ENCODE measurements at places on chromosomes 12 and 14.

DNA sequence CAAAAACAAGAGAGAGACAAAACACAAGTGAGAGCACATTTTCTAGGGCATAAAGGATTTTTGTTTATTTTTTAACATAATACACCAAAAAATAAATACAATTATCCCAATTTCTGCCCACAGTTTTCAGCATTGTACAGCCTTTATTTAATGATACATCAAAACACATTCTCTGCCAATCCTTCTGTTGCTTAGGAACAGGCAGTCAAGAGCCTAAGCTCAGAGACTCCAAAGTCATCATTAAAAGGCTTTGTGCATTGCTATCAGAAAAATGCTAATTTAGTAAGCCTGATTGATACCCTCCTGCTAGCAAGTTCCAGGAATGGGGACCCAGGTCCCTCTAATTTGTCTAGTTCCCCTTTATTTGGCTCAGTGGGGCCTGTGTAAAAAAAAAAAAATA is 536.5 kb downstream of the RPS29 start:
- no peak for DNase-seq

DNA sequence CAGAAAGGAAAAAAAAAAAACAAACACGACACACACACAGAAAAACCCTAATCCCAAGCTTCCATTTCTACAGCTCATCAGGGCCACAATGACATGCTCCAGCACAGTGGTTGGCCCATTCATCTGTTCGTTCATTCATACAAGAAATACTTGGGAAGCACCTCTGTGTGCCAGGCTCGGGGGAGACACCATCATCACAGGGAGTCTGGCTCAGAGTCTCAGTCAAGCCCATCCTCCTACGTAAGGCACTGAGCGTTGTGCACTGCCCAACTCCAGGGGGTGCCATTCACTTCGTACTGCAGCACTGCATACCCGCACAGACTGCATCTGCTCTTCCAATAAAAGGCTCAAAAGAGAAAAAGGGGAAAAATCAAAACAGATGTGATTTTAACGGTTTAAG is 15.3 kb downstream of the VPS37B start:
- no peak for DNase-seq

- no peak for DNase-seq
These were observed 8.9 kb downstream of the FAM186A start for GRCh38 chr12:50387487-50387886.

GRCh38 chr14:72740504-72740961 is 153.4 kb downstream of the DPF3 start:
- DNase-seq = no peak

DNA sequence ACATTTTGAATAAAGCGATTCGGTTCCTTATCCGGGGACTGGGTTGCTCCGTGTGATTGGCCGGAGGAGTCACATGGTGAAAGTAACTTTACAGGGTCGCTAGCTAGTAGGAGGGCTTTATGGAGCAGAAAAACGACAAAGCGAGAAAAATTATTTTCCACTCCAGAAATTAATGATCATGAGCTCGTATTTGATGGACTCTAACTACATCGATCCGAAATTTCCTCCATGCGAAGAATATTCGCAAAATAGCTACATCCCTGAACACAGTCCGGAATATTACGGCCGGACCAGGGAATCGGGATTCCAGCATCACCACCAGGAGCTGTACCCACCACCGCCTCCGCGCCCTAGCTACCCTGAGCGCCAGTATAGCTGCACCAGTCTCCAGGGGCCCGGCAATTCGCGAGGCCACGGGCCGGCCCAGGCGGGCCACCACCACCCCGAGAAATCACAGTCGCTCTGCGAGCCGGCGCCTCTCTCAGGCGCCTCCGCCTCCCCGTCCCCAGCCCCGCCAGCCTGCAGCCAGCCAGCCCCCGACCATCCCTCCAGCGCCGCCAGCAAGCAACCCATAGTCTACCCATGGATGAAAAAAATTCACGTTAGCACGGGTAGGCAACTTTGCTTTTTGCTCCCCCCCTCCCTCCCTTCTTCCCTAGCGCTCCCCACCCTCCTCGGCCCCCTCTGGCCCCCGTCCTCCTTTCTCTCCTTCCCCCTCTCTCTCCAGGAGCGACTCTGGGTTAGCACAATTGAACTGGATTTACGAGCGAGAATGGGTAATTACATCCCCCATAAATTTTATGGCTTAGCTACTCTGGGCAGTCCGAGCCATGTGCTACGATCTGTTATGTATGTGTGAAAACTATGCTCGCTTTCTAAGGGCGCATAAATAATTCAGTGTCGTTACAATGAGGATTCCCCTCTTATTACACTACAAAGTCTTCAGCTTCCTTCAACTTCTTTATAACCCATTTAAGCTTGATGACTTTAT is at the start of gene HOXC4:
Gene HOXC4 (plus strand): TSS at position 85 of the 991 bp plus-strand sequence. CDS start 88 bp downstream, at position 173.
- peak; percentile 60 for DNase-seq

GRCh38 chr14:23624830-23625404 is 11.2 kb upstream of the DHRS2 start:
- no peak for DNase-seq

DNA sequence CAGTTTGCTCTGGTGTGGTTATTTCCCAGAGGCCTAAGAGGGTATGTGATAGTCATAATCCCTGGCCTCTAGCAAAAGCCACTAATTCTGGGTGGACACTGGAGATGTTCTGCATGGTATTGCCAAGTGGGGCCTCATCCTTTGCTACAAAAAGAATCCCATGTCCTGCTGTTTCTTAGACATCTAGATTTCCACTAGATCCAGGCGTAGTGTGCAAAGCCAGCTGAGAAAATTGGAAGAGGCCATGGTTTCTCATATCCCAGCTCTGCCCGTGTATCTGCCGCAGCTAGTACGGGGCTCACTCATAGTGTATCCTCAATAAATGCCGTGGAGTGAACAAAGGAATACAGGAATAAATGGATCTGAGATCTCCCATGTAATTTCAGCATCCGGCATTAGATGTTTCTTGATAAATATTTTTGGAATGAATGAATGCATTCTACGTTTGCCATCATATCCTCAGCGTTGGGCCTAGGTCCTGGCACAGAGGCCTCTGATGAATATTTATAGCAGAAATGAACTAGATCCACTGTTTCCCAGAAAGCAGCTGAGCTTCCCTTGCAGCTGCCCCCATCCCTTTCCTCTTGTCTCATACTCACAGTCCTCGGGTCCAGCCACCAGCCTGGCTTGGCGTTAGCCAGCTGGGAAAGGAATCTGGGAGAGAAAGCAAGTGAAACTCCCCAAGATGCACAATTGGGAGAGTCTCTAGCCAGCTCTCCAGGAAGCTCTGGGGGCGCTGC is 76.3 kb upstream of the NOS1 start:
- DNase-seq = no peak

DNA sequence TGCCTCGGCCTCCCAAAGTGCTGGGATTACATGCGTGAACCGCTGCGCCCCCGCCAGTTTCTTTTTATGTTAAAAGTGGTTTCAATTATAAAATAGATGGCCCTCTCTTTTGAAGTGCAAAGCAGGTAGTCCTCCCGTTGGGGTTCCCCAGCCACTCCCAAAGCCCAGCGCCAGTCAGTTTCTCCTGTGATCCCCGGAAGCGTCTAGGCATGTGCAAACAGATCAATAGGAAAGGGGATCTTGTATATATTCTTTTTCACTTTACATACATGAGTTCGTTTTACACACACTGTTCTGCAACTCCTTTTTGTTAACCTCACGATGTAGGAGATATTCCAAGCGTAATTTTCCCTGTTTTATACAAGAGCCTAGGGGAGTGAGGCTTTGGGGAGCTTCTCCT is 16.3 kb upstream of the DLK1 start:
- no peak for DNase-seq

GRCh38 chr14:77113644-77114043 is 15.6 kb downstream of the CIPC start:
- no peak for DNase-seq

GRCh38 chr14:76900682-76901081 is 74.5 kb downstream of the LRRC74A start:
- no peak for DNase-seq

- DNase-seq = no peak
These were observed 71.9 kb downstream of the KLHL28 start for GRCh38 chr14:44889595-44890471.

DNA sequence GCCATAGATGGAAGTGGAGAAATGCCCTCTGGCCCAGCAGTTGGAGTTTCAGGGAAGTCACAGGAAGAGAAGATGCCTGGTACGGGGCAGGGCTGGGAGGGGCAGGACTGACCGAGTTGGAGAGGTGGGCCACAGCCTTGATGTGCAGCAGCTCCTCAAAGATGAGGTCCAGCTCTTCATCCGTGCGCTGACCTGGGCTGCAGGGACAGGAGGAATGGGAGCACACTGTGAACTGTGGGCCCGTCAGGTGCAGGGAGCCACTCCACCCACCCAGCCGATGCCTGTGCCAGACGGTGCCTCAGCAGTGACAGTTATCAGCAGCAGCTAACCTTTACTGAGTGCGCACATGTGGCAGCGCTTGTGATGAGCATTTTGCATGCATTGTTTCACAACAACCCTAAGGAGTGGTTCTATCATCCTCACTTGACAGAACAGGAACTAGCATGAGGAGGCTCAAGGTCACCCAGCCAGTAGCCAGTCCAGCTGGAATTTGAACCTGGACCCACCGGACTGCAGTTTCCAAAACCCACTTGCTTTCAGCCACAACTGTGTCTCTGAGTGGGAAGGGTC is 8.4 kb downstream of the RAPGEF3 start:
- no peak for DNase-seq

Data from BE2C (cell line).